ENCODE measurements at places on chromosomes 13 and 19.

- no peak for DNase-seq
These were observed 418.3 kb downstream of the DIAPH3 start for GRCh38 chr13:59745392-59745788.

GRCh38 chr13:28492569-28493367 lies 2.2 kb downstream of the FLT1 start:
- DNase-seq, result peak; percentile 70

DNA sequence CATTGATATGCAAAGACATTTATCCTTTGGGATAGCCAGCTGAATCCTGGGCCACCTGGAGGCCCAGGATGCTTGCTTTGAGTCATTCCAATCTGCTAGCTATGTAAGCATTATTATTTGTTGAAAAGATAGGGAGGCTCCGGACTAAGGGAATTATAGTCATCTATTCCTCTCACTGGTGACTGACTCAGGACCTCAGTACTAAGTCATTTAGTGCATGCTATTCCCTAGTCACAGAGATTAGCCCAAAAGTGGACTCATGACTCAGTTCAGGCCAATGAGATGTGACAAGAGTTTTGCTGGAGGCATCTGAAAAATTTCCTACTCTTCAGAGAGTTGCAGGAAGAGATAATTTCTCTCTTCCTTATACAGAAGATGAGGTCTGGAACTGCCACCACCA lies 67.9 kb upstream of the ITM2B start:
- no peak for DNase-seq

- DNase-seq, result no peak
These were observed 1.4 kb downstream of the ZNF699 start for GRCh38 chr19:9308091-9308770.

DNA sequence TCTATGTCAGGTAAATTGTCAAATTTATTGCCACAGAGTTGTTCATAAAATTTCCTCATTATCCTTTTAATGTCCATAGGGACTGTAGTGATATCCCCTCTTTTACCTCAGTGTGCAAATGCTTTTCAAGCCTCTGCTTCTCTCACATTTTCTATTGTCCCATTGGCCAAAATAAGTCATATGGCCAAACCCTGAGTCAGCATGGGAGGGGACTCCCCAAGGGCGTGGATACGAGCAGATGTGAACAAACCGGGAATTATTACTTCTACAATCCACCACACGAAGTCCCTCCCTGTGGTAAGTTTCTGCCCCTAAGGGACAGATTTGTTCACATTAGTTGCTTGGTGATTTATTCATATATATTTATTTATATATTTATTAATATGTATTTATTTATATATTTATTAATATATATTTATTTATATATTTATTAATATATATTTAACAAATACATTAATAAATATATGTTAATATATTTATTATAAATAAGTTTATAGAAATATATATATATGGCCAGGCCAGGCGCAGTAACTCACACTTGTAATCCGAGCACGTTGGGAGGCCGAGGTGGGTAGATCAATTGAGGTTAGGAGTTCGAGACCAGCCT lies 20.1 kb upstream of the CAMSAP3 start:
- no peak for DNase-seq

GRCh38 chr13:75236774-75237173 lies 245.2 kb downstream of the TBC1D4 start:
- no peak for DNase-seq

DNA sequence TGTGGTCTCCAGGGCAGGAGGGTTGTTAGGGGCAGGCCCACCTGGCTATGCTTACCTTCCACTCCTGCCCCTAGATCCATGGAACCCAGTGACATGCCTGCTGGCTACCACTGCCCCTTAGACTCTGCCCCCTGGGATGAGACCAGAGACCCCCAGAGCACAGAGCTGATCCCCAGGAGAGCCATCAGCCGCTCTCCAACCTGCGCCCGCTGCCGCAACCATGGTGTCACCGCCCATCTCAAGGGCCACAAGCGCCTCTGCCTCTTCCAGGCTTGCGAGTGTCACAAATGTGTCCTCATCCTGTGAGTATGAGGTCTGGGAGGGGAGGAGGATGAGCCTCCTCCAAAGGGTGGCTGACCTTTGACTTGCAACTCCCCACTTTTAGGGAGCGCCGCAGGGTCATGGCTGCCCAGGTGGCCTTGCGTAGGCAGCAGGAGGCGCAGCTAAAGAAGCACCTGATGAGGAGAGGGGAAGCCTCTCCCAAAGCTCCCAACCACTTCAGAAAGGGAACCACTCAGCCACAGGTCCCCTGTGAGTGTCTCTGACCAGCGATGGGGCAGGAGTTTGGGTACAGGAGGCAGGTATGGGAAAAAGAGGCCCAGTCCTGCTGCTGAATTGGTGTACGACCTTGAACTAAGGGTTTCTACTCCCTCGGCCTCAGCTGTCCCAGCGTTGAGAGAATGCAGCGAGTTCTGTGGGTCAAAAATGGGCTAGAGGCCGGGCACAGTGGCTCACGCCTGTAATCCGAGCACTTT lies 2.7 kb downstream of the DMRTC2 start:
- DNase-seq, result no peak

DNA sequence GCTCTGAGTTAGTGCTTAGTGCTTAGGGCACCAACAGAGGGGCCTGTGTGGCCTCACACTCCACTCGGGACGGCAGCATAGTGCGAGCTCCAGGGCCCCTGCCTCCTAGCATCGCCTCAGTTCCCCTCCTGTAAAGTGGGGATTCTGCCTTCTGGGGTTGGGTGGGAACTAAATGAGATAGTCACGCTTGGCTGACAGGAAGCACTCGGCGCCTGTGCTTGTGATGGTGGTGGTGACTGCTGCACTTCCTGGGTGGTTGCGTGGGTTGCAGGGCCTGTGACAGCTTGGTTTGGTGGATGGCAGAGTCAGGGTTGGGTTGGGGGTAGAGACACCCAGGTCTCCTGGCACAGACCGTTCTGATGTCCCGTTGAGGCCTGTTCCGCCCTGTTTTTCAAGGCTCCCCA lies 7.7 kb downstream of the PLEKHF1 start:
- DNase-seq, result peak; percentile 87

GRCh38 chr13:31851216-31851615 lies 111.9 kb downstream of the RXFP2 start:
- no peak for DNase-seq

GRCh38 chr13:109123971-109124370 lies 494.6 kb downstream of the MYO16 start:
- no peak for DNase-seq

DNA sequence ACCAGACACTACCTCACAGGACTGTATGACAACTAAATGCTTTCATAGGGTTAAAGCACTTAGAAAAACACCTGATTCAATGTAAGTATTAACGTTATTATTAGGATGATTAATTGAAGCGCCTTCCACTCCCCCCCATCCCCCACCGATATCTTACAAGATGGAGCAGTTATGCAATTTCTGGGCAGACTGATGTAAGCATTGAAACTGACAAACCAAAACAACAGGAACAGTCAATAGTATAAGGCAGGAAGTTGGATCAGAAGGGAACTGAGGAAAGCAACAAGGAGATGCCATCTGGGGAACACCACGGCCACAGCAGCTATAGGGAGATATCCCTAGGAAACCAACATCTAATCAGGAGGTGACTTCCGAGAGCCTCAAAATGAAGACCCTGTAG lies 3.8 kb downstream of the LCP1 start:
- DNase-seq, result no peak

DNA sequence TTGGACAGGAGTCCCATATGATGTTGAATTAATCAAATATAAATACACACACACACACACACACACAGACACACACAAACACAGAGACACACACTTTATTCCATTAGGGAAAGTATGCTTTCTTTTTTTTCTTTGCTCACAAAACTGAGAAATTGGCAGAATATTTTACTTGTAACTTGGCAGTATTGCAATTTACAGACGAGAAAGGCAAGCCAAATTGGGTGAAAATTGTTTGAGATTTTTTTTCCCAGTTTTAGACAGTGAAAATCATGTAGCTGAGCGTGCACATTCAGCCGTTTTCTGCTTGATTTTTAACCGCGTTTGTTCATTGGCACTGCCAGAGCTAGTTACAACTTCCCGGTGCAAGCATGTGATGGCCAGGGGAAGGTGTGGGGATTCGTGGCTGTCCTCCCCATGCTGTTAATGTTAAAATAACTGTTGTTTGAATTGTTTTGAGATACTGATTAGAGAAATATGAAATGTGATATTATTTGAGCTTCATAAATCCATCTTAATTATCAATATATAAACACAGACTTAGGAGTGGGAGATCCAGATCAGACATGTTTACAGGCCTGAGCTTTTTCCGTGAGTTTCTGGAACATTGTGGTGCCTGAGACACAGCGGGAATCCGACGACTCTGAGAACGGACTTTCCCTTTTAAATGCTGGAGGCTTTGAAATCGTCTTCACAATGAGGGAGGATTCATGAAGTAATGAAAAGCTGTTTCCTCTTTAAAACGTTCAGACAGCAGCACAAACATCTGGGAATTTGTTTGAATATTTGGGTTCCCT lies 125.5 kb downstream of the KCNRG start:
- no peak for DNase-seq

DNA sequence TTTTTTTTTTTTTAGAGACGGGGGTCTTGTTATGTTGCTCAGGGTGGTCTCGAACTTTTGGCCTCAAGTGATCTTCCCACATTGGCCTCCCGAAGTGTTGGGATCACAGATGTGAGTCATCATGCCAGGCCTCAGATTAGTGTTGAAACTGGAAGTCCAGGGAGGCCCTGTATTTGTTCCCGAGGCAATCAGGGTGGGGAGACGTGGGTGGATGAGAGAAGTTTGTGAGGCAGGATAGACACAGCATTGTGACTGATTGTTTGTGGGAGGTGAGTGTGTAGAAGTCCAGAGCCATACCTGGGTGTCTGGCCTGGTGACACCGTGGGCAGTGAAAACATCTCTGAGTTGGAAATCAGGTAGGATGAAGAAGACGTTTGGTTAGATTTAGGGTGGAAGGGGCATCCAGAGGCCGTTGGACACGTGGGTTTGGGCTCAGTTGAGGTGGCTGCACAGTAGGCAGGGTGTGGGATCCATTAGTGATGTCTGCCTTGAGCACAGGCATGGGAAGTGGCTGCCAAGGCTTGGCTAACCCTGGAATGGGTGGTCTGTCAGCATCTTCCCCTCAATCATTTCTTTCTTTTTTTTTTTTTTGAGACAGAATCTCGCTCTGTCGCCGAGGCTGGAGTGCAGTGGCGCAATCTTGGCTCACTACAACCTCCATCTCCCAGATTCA lies 12.4 kb downstream of the RTN2 start:
- no peak for DNase-seq

- peak; percentile 26 for DNase-seq
These were observed 553 bp downstream of the NAPA start for GRCh38 chr19:47514151-47514868.

GRCh38 chr13:50017819-50018218 lies 2.6 kb downstream of the KCNRG start:
- DNase-seq, result no peak

DNA sequence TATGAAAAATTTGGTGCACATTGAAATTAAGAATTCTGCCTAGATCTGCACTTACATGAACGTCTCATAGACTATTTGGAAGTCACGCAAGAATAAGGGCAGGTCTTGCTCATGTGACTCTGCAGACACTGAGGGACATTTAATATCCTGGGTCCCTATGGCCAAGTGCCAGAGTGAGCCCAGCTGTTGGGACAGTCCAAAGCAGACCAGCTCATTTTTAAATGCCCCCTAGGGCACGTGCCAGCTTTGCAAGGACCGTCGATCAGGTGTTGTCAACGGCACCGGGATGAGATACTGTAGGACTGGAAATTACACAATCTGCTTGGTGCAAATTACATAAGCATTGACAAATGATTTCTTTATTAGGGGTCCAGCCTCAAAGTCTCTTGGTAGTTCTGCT lies 293.6 kb downstream of the TEX29 start:
- no peak for DNase-seq
